ENCODE measurements at places on chromosomes 12 and 14.

DNA sequence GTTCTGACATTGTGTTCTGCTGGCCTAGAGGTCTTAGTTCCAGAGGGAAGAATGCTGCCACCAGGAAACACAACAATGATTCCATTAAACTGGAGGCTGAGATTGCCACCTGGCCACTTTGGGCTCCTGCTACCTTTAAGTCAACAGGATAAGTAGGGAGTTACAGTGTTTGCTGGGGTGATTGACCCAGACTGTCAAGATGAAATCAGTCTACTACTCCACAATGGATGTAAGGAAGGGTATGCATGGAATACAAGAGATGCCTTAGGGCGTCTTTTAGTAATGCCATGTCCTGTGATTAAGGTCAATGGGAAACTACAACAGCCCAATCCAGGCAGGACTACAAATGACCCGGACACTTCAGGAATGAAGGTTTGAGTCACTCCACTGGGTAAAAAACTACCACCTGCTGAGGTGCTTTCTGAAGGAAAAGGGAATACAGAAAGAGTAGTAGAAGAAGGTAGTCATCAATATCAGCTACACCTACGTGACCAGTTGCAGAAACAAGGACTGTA is 852.6 kb downstream of the LRFN5 start:
- no peak for DNase-seq

- no peak for DNase-seq
These were observed 3.5 kb downstream of the TAC3 start for GRCh38 chr12:57012600-57013465.

- DNase-seq, result no peak
These were observed 44.2 kb downstream of the TTC8 start for GRCh38 chr14:88868558-88869159.

DNA sequence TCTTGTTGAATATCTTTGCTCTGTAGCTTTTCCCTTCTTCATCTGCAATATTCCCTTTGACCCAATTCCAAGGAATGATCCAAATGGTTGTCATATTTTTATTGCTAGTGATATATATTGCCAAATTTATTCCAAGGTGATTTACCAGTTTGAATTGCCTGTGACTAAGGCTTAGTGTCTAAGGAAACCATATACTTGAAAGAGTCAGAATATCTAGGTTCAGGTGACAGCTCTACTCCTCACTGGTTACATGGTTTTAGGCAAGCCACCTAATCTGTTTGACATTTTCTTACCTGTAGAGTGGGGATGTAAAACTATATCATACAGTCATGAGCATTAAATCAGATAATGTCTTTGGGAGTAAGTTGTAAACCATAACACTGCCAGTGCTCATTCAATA is 473.8 kb downstream of the NPAS3 start:
- DNase-seq, result no peak

DNA sequence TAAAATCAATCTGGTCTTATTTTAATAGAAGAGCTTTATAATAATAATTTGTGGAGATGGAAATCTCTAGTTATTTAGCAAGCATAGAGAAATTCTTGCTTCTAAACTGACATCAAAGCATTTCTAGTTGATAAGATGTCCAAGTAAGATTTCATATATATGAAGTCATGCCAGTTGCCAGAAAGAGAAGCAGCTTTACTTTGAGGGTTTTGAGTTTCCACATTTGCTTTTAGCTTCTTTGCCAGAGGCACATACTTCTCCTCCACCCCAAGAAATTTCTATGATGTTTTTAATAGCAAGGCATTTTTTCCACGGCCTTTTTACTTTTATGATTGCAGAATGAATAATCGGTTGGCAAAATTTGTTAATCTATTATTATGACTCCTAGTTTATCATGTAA is 24.2 kb upstream of the YAF2 start:
- no peak for DNase-seq

DNA sequence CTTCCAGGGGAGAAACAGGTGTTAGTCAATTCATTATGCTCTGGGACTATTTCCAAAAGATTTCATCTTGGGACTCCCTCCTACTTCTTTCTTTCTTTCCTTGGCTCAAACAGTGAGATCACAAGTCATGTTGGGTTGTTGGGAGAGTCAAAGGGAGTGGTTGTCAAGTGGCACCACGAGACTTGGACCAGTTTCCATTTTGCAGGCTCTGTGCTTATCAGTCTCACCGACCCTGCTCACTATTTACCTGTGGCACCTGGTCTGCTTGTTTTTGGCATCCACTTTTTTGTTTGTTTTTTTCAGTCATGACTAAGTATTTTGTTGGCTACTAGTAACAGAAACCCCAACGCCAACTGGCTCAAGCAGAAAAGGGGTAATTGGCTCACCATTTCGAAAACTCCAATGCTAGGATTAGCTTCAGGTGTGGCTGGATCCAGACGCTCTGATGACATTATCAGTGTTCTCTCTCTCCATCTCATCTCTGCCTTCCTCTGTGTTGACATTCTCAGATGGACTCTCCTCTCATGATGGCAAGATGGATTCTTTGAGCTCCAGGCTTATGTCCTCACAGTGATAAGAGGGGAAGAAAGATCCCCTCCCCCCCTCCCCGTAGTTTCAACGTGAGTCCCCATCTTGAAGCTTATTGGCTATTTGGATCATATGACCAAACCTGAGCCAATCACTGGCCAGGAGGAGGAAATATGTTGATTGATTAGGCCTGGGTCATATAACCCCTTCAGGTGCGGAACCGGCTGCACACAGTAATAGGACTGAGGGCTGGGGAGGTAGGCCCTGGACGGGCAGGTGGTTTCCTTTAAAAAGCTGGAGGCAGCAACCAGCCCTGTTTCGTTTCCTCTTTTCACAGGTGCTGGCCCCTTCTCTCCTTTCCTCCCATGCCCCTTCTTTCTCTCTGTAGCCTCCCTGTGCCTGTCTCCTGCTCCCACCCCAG is 84.2 kb downstream of the AACS start:
- no peak for DNase-seq

GRCh38 chr14:73249564-73250316 is 12.4 kb downstream of the PAPLN start:
- DNase-seq, result no peak

DNA sequence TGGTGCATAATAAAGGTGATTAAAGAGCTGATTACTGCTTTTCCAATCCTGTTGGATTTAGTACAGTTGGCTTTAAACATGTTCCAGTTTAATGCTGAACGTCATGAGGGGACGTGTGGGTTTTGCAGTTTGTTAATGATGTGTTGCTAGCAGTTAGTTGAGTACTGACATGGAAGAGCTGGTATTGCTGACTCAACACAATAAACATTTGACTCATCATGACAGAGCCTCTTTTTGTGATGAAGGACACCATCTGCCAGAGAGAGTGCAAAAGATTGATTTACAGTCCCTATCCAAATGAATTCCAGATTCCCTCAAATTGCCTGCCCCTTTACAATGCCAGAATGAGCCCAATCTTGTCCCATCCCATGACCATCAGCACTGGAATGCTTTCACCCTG is 346.2 kb upstream of the PRICKLE1 start:
- no peak for DNase-seq

GRCh38 chr12:27548301-27549199 is 24.5 kb downstream of the PPFIBP1 start:
- DNase-seq, result no peak

DNA sequence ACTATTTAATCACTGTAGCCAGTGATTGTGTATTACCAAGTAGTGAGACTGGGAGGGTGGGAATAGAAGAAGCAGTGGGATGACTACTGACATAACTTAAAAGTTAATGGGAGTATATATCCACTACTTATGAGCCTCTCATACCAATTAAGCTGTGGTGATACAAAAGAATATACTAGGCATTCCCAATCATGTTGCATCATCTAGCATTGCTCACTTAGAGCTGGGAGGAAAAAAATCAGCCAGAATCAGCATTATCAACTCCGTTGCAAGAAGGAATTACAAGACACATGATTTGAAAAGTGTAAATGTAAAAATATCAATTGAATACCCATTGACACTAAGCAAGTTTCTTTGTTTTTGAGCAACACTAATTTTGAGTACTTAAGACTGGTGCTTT is 745 bp upstream of the PPP1R36 start:
- DNase-seq, result no peak

DNA sequence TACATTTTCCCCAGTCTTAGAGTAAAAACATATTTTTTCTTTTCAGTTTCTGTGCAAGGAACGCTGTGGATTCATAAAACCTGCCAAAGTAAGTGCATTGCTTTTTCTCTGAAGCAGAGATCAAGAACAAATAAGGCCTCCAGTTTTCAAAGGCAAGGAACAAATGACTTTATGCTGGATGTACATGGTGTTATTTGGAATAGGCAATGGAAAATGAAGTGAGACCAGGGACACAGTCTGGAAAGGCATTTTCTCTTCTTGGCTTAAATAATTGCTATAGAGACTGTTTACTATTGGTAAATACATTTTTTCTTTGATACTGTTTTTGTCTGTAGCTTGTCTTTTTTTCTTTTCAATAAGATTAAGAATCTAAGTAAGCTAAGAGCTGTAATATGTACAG is 725.9 kb upstream of the MDGA2 start:
- no peak for DNase-seq

DNA sequence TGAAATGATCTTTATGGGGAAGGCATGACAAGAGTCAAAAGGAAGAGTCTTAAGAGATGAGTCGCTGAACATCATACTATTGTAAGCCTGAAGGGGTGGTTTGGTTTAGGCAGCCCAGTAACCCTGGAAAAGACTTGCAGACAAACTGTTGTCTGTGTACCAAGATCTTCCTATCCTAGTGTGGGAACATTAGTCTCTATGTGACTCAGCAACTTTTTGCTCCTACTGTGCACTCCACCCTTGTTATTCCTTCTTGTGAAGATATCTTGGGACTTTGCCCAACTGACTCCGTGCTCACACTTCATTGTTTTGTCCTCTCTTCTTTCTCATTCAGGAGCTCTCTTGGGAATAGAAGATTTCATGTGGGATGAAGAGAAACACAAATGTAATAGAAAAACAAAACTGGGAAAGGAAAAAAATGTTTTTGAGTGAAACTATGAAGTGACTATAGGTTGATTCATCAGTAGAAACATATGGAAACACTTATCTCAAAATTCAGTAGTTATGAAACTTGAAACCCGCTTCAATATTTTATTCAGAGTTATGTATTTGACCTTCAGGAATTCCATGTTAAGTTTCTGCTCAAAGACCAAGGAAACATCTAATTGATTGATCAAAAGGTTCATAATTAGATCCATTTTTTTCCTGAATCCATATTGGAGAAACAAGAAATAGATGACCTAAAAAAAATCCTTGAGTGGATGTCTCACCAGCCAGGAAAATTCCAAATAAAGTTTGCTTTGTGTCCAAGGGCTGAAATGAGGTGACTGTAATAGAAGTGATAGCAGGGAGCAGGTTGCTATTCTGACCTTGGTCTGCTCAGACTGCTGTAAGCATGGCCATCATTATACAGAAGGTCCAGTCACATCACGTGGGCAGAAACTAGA is 67.2 kb downstream of the BTG1 start:
- DNase-seq, result no peak

DNA sequence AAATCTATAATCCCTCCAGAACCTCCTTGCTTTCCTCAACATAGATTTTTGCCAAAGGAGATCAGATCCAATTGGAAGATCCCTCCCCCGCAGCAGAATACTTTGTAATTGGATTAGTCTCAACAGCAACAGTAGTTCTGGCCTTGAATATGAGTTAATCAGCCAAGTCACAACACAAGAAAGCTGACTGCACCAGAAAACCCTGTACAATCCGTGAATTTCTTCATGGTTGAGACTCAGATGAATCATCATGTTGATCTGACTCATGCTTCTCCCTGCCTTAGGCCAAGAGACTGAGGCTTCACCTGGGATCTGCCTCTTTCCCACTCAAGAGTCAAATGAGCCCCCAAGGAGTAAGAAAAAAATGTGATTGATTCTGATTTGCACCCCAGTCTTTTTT is 3.0 kb upstream of the METTL17 start:
- DNase-seq, result no peak

DNA sequence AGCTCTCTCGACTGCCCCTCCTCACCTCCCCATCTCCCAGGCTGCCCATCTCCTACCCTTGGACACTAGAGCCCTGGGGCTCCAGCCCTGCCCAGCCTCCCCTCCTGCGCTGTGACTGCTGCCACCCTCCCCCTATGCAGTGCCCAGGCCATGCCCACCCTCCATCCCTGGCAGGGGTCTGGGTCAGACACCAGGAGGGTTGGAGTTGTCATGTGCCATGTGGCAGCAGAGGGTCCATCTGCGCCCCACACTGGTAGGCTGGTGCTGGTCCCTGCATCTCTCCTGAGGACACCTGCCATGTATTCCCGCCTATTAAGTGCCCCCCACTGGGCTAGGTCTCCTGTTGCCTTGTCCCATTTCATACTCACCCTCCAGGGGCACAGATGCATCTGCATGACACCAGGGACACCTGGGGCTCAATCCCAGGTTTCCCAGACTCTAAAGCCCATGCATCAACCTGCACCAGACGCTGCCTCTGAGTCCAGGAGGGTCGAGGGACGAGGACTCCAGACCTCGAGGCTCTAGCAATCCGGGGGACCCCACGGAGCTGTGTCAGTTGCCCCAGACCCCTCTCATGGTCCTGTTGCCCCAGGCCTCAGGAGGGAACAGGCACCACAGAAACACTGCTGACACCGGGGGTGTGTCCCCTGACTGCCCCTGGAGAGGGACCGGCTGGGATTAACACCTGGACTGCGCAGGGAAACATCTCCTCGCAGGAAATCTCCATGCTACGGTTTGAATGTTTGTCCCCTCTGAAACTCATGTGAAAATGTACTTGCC is 23.4 kb upstream of the SFSWAP start:
- DNase-seq, result no peak

DNA sequence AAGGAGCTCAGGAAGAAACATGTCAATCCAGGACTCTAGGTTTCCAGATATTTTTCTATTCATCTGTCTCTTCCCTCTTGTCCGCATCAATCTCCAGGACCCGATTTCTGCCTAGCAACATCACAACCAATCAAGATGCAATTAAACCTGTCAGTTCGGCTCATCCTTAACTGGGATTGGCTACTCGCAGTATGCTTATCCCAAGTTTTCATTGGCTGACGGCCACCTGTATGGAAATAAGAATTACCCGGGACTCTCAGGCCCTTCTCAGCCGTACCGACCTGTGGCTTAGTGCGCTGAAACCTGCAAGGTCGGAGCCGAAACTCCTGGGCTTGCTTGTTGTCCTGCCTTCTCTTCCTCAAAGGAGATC is 20.4 kb upstream of the ATP5MC2 start:
- peak; percentile 64 for DNase-seq

GRCh38 chr14:103206836-103207387 is 83.7 kb downstream of the TNFAIP2 start:
- DNase-seq, result peak; percentile 23

- DNase-seq, result no peak
These were observed 178.3 kb downstream of the EMP1 start for GRCh38 chr12:13374793-13375192.

GRCh38 chr12:120062976-120063579 is 53.5 kb downstream of the RAB35 start:
- DNase-seq, result no peak

DNA sequence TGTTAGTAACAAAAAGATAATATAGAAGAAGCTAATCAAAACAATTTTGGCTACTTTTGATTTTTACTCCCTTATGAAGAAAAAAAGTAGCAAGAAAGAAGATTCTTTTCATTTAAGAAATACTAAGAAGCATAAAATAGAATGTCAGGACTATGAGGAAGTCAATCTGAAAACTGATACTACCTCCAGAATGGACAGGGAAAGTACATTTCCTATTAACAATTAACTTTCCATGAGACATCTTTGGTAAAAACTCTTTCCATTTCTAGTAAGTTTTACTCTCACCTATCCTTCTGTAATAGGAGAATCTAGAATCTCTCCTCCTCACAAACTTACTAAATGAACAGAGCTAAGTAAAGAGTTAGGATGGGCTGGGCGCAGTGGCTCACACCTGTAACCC is 51.3 kb upstream of the NPFF start:
- no peak for DNase-seq

GRCh38 chr14:48614003-48614402 is 938.6 kb upstream of the MDGA2 start:
- DNase-seq, result no peak
